ENCODE measurements at places on chromosomes 11 and 22.
A peak's percentile ranks its signal among the peaks of the same experiment; 100 is the strongest.

DNA sequence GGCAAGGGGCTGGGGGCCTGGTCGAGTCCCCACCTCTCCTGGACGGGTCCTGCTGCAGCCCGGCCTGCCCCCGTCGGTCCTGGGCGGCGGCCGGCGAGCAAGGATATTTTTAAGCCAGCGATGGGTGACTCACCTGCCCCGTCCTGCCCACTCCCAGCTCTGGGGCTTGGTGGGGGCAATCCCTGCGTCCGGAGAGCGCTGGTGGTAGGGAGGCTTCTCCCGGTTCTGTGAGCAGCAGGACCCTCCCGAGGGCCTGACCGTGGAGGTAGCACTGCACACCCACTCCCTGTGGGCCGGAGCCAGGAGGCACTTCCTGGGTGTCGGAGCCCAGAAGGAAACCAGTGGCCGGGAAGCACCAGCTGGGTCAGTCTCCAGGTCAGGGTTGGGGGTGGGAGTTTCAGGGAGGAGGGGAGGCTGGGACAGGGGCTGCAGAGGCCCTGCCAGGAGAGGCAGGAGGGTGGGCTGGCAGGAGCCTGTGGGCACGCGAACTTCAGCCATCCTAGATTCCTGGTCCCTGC is 467 bp downstream of the EPS8L2 start:
- H3K27ac ChIP-seq, result peak overlapping the region; percentile 87
- no peaks in the 10 kb centered on the region for H3K27me3 ChIP-seq
- H3K4me3 ChIP-seq, result peak overlapping the region; percentile 58

- no peaks in the 10 kb centered on the region for H3K27me3 ChIP-seq
- no peak overlapping the region for H3K27ac ChIP-seq
- no peaks in the 10 kb centered on the region for H3K36me3 ChIP-seq
Measured at GRCh38 chr11:36577859-36578258, 10.1 kb downstream of the RAG1 start.

- no peaks in the 10 kb centered on the region for H3K36me3 ChIP-seq
- H3K27ac ChIP-seq, result no peak overlapping the region
- no peak overlapping the region for H3K4me3 ChIP-seq
- peaks cover 9% of the 10 kb centered on the region for H3K27me3 ChIP-seq
- DNase-seq, result no peak
- H3K4me1 ChIP-seq, result no peaks in the 10 kb centered on the region
Measured at GRCh38 chr11:122963961-122964360, 17.7 kb downstream of the BSX start.

DNA sequence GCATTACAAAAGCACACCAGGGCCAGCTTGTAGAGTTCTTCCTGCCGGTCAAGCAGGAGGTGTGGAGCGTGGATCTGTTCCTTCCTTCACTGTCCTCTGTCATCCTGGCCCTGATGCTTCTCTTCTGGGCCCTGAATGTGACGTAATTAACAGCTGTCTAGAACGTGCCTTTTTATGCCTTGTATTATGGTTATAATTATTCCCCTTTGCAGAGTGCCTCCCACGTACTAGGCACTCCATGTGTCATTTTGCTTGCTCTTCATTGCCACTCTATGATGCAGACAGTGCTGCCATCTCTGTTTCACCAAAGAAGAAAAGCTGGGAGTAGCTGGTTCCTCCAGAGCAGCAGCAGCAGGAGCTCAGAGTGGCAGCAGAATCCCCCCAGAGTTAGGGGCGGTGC is 132.1 kb upstream of the TTC12 start:
- no peaks in the 10 kb centered on the region for H3K27me3 ChIP-seq
- no peaks in the 10 kb centered on the region for H3K36me3 ChIP-seq
- H3K4me3 ChIP-seq, result no peak overlapping the region
- H3K27ac ChIP-seq, result no peak overlapping the region
- no peak for DNase-seq
- H3K4me1 ChIP-seq, result no peaks in the 10 kb centered on the region

- H3K4me1 ChIP-seq, result no peaks in the 10 kb centered on the region
- no peak overlapping the region for H3K4me3 ChIP-seq
- no peak overlapping the region for H3K27ac ChIP-seq
- H3K36me3 ChIP-seq, result no peaks in the 10 kb centered on the region
- no peak for DNase-seq
- H3K27me3 ChIP-seq, result no peaks in the 10 kb centered on the region
Measured at GRCh38 chr22:22710719-22711531, 66.5 kb downstream of the GGTLC2 start.

- no peaks in the 10 kb centered on the region for H3K27me3 ChIP-seq
- peaks cover 40% of the 10 kb centered on the region for H3K4me1 ChIP-seq
- peaks cover 12% of the 10 kb centered on the region for H3K36me3 ChIP-seq
- peak; percentile 91 for DNase-seq
- H3K4me3 ChIP-seq, result peak within 1 kb of the TSS; percentile 82
Measured at GRCh38 chr11:65181569-65182257, at the start of gene CAPN1. TSS of gene CAPN1 (plus strand) at chr11:65181928. CDS start at chr11:65182702, 774 bp downstream.

DNA sequence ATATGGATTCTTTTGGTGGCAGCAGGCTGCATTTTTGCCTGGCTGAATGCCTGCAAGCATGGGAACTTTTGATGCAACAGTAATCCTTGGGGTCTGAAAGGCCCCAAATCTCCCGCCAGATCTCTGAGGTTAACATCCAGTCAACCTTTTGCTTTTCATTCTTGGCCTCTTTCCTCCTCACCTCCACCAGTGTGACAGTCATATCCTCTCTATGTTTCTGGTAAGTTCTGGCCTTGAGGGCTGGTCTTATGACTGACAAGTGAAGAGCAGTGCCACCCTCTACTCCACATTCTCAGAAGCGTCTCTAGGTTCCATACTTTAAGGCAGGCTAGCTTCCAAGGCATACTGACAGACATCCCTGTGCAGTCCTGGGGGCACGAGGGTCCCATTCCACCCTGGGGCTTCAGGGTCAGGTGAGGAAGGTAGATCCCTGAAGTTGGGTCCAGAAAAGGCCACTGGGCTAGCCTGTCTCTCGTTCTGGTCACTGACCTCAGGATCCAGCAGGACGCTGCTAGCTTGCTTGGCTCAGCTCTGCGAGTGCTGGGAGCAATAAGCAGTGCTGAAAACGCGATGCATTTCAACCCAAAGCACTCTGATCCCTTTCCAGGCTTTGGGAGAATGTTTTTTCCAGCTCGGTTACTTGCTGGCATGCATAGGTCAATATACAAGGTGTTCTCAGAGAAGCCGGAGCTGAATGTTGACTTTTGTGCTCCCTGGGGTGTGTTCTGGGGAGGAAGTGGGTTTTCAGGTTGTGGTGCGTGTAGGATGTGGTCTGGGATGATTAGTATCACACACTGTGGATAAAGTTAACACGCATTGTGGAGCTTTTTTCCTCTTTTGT is 75.2 kb downstream of the PTPRJ start:
- H3K36me3 ChIP-seq, result no peaks in the 10 kb centered on the region
- no peak for DNase-seq
- H3K4me3 ChIP-seq, result no peak overlapping the region
- H3K4me1 ChIP-seq, result peaks cover 21% of the 10 kb centered on the region

- no peak overlapping the region for H3K27ac ChIP-seq
- no peak overlapping the region for H3K4me3 ChIP-seq
- no peak for DNase-seq
- H3K36me3 ChIP-seq, result peaks cover 38% of the 10 kb centered on the region
Measured at GRCh38 chr11:66470015-66470414, 3.3 kb downstream of the PELI3 start.

DNA sequence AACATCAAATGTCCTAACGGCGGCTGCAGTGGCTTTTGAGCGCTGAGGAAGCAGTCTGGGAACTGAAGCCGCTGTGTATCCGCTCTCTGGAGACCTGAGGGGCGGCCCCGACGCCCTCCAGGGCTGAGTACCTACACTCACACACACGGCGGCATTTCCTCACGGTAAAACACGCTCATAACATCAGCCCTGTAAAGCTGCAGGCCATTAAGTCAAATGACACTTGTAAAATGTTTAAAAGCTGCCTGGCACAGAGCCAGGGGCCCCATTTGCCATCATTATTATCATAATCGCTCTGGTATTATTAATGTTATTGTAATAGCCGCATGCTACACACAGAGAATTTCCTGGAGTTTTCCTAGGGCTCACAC is 5.1 kb downstream of the CARS1 start:
- no peak overlapping the region for H3K4me3 ChIP-seq
- no peak overlapping the region for H3K27ac ChIP-seq
- H3K36me3 ChIP-seq, result peaks cover 12% of the 10 kb centered on the region
- peaks cover 53% of the 10 kb centered on the region for H3K4me1 ChIP-seq
- no peaks in the 10 kb centered on the region for H3K27me3 ChIP-seq
- DNase-seq, result no peak

DNA sequence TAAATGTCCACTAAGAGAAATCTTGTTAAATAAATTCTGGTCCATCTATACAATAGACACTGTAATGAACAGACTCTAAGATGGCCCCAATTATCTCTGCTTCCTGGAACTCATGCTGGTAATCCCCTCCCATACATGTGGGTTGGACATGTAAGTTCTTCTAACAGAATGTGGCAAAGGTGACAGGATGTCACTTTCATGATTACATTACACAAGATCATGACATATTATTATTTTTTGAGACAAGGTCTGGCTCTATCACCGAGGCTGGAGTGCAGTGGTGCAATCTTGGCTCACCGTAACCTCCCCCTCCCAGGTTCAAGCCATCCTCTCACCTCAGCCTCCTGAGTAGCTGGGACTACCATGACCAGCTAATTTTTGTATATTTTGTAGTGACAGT is 14.6 kb upstream of the NDUFC2 start:
- no peak overlapping the region for H3K27ac ChIP-seq
- no peaks in the 10 kb centered on the region for H3K4me1 ChIP-seq
- H3K36me3 ChIP-seq, result peaks cover 15% of the 10 kb centered on the region
- no peak for DNase-seq
- H3K27me3 ChIP-seq, result no peaks in the 10 kb centered on the region

- H3K27me3 ChIP-seq, result peaks cover 61% of the 10 kb centered on the region
- H3K36me3 ChIP-seq, result no peaks in the 10 kb centered on the region
- H3K4me1 ChIP-seq, result no peaks in the 10 kb centered on the region
- no peak overlapping the region for H3K27ac ChIP-seq
Measured at GRCh38 chr11:64489831-64490441, 101.1 kb upstream of the SLC22A12 start.

- H3K4me3 ChIP-seq, result no peak overlapping the region
- no peaks in the 10 kb centered on the region for H3K27me3 ChIP-seq
- no peak for DNase-seq
- H3K36me3 ChIP-seq, result peaks cover 86% of the 10 kb centered on the region
- H3K4me1 ChIP-seq, result peaks cover 4% of the 10 kb centered on the region
Measured at GRCh38 chr11:2950825-2951224, 21.6 kb upstream of the PHLDA2 start.

GRCh38 chr11:70437111-70437784 is 38.9 kb downstream of the CTTN start:
- H3K27me3 ChIP-seq, result no peaks in the 10 kb centered on the region
- no peak overlapping the region for H3K27ac ChIP-seq

GRCh38 chr22:43689356-43689755 is 122.7 kb downstream of the EFCAB6 start:
- H3K4me1 ChIP-seq, result no peaks in the 10 kb centered on the region
- no peaks in the 10 kb centered on the region for H3K27me3 ChIP-seq
- H3K36me3 ChIP-seq, result no peaks in the 10 kb centered on the region
- DNase-seq, result no peak
- no peak overlapping the region for H3K4me3 ChIP-seq
- H3K27ac ChIP-seq, result no peak overlapping the region

DNA sequence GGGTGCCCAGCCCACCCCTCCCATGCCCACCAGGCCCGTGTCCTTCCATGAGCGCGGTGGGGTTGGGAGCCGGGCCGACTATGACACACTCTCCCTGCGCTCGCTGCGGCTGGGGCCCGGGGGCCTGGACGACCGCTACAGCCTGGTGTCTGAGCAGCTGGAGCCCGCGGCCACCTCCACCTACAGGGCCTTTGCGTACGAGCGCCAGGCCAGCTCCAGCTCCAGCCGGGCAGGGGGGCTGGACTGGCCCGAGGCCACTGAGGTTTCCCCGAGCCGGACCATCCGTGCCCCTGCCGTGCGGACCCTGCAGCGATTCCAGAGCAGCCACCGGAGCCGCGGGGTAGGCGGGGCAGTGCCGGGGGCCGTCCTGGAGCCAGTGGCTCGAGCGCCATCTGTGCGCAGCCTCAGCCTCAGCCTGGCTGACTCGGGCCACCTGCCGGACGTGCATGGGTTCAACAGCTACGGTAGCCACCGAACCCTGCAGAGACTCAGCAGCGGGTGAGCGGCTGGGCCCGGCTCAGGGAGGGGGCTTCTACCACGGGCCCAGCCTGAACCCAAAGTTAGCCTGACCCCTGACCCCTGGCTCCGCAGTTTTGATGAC is 3.0 kb downstream of the PKP3 start:
- peak overlapping the region; percentile 39 for H3K4me3 ChIP-seq
- H3K4me1 ChIP-seq, result peaks cover 28% of the 10 kb centered on the region
- no peak overlapping the region for H3K27ac ChIP-seq
- H3K27me3 ChIP-seq, result peaks cover 12% of the 10 kb centered on the region
- DNase-seq, result no peak
- H3K36me3 ChIP-seq, result peaks cover 25% of the 10 kb centered on the region

DNA sequence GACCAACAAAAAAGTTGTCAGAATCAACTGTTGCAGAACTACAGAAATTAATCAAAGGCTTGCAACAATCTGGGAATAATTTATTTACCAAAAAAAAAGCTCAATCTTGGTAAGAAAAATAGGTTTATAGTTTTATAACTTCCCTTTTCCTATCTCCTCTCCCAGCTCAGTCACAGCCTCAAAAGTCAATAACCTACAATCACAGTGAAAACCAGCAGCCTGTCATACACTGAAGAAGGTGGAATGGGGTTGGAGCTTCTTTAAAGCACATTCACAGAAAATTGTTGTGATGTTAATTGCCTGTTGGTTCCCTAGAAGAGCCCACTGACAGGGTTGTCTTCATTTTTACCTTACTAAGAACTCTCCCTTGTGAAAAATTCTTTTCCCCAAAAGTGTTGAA is 50.7 kb upstream of the CEP126 start:
- no peak for DNase-seq
- H3K4me1 ChIP-seq, result peaks cover 7% of the 10 kb centered on the region
- H3K4me3 ChIP-seq, result no peak overlapping the region
- no peak overlapping the region for H3K27ac ChIP-seq

DNA sequence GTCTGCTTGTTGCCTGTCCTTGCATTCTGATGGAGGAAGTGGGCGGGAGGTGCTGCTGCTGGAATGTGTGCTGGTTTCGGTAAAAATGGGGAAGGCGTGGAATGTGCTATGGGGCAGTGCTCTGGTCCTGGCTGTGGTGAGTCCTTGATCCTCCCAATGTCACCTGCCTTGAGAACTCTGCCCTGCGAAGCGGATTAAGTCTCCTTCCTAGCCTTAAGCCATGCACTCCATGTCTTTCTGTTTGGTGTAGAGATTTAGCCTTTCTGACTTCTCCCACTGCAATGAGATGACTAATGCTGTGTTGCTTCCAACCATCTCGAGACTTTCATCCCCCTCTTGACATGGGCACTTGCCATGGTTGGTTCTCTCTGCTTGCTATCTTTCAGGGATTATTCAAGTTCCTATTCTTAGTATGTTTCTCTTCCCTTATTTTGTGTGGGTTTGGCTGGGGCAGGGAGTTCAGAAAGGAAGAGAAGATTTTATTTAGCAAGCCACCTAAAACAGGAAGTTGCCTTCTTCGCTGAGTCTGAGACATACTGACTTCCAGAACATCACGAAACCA is 687.9 kb downstream of the NTM start:
- H3K4me3 ChIP-seq, result no peak overlapping the region
- no peak for DNase-seq
- no peak overlapping the region for H3K27ac ChIP-seq
